Right lung (tissue), 10 donors: ENCODE measurements at places on chromosomes 2 and 18.

GRCh38 chr2:43851011-43851980 is 12.5 kb downstream of the ABCG8 start:
- DNase-seq = no peak

- no peak for DNase-seq
Measured at GRCh38 chr2:217992061-217992460, 10.7 kb downstream of the TNS1 start.

GRCh38 chr18:33282709-33283333 is 157.7 kb downstream of the CCDC178 start:
- DNase-seq = no peak

GRCh38 chr2:69131983-69132675 is 119.2 kb downstream of the ANTXR1 start:
- no peak for DNase-seq

DNA sequence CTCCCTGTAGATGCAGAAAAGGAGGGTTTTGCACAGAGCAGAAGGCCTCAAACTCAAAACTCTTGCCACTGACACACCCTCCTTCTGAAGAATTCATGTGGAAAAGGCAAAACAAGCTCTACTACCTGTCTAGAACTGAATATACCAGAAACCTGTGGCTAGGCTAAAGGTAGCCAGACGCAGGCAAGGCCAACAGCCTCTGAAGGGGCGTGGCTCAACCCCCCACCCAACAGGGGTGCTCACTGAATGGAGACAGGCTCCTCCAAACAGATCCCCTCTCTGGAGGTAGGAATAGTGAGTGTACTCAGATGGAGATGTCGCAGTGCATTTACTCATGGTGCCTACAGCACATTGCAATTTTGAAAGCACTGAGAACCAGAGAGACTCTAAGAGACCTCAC is 3.0 kb upstream of the STK17B start:
- no peak for DNase-seq

GRCh38 chr2:3125761-3126130 is 251.9 kb downstream of the EIPR1 start:
- DNase-seq = no peak

GRCh38 chr2:138853761-138854160 is 73.6 kb upstream of the NXPH2 start:
- no peak for DNase-seq

- DNase-seq = no peak
Measured at GRCh38 chr2:238816291-238816690, 31.6 kb upstream of the TWIST2 start.

DNA sequence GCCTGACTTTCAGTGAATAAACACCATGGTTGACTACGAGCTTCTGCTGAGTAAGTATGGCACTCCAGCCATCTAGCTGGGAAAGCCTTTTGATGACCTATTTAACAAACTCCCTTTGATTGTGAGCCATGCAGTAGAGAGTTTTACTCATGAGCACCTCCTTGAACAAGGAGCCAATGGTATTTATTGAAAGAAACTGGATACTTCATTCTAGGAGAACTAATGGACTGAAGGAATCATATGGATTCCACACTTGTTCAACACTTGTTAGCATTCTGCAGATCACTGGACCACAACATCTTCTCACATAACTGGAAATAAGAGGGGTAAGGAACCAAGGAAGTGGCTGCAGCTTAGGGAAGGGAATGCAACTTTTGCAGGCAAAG is 320.9 kb upstream of the ETAA1 start:
- DNase-seq = no peak

- no peak for DNase-seq
Measured at GRCh38 chr2:173962031-173962430, 3.1 kb downstream of the SP3 start.

DNA sequence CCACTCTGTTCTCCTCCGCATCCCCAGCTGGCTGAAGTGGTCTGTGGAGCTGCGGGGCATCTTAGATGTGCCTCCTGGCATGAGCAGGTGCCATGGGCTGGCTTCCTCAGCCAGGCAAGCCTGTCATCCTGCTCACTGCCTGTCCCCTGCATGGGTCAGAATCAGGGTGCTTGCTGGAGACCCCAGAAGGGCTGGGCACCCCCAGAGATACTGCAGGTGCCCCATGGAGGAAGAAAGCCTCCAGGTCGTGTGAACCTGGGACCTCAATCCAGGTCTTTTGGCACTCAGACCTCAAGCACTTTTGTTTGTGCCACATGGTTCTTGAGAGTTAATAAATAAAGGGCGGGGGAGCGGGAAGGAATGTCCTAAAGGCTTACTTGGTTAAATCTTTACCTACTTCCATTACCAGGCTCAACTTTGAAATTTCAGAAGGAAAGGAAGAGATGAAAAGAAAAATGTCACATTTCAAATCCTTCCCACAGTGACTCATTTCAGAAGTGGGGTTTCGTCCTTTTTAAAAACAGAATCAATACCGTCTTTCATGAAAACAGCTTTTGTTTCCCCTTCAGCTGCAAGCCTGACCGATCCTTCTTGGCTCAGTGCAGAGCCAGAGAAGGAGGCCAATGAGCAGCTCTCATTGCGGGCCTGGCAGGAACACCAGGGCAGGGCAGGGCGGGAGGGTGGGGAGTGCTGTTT is 69.9 kb downstream of the RHOB start:
- DNase-seq = no peak

DNA sequence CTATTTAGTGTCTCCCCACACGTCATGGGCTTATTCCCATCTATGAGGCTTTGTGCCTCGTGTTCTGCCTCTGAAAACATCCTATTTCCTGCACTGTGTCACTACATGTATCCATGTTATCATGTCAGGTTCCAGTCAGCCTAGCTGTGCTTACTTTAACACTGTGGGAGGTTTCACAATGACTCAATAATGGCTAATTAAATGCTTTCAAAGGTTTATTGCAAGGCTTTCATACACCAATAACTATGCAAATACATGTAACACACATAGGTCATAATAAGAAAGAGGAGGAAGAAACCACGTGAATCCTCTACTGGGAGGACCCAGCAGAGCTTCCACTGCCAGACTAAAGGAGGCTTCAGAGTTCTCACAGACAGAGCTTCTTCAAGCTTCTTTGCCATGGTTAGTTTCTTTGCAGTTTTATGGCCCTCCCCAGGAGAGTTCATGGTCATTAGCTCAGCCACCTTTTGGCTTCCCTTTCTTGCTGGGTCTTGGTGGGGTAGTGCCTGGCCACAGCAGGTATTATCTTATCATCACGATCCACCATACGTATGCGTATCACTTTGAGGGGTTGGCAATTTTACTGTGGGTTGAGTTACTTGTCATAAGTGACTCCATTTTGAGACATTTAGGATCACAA is 5.1 kb upstream of the COLEC12 start:
- no peak for DNase-seq

GRCh38 chr2:222160944-222161343 is 137.9 kb downstream of the PAX3 start:
- DNase-seq = no peak

GRCh38 chr2:239711911-239712570 is 311.2 kb upstream of the HDAC4 start:
- DNase-seq = no peak

DNA sequence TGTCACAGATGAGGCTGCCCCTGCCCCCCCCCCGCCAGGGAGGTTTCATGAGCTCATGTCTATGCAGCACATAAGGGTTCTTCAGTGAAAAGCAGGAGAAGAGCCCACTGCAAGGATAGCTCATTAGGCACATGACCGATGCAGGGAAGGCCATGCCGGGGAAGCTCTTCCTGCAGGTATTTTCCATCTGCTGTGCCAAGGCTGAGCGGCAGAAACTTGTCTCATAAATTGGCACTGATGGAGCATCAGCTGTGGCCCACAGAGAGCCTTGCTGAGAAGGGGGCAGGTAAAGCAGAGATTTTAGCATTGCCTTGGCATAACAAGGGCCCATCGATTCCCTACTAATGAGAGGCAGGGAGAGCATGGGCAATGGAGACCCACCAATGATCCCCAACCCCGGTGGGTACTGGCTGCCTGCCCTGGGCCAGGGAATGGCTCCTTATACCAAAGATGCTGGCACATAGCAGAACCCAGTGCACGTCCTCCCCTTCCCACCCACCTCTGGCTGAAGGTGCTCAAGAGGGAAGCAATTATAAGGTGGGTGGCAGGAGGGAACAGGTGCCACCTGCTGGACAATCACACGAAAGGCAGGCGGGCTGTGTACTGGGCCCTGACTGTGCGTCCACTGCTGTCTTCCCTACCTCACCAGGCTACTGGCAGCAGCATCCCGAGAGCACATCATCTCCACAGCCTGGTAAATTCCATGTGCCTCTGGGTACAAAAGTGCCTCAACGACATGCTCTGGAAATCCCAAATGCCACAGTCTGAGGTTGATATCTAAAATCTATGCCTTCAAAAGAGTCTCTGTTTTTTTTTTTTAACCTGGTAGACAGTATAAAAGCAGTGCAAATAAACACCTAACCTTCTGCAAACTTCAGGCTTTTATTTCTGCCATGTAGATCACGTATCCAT is 41.4 kb downstream of the STEAP3 start:
- DNase-seq = no peak

GRCh38 chr2:175834477-175834876 is 167.6 kb downstream of the LNPK start:
- no peak for DNase-seq

GRCh38 chr2:217326238-217327022 is 466.6 kb upstream of the TNP1 start:
- no peak for DNase-seq

DNA sequence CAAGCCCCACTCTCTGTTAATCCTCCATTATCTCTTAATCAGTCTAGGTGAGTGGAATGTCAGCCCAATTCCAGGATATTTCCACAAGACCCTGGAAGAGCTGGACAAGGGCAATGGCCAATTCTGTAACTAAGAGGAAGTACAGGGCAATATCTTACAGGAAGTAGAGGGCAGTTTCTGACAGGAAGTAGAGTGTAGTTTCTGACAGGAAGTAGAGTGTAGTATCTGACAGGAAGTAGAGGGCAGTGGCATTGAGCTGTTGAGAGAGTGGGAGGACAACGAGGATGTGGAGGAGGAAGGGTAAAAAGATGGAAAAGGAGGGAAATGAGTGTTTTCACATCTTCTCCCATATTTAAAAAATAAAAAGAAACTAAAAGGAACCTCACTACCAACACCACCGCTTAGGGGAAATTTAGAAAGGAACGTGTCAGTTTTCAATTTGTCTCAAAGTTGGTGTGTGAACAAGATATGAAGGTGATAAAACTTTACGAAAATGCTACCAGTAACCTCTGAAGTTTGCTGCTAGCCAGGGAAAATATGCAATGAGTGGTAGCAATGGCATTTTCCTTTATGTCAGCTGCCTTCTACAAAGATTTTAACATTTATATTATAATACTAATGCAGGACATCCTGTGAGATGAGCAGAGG is 430.9 kb upstream of the HNRNPA3 start:
- no peak for DNase-seq

- DNase-seq = no peak
Measured at GRCh38 chr2:47568164-47568850, 165.4 kb downstream of the MSH2 start.

- DNase-seq = no peak
Measured at GRCh38 chr2:51108794-51109193, 76.9 kb upstream of the NRXN1 start.

- DNase-seq = no peak
Measured at GRCh38 chr2:177289824-177290628, 25.5 kb upstream of the NFE2L2 start.

GRCh38 chr2:63796366-63796765 is 45.3 kb upstream of the UGP2 start:
- no peak for DNase-seq

- peak; percentile 8 for DNase-seq
Measured at GRCh38 chr2:100640431-100641124, 77.8 kb downstream of the PDCL3 start.

GRCh38 chr2:99776206-99776905 is 286.5 kb upstream of the REV1 start:
- no peak for DNase-seq

GRCh38 chr2:9594366-9595054 is 36.3 kb downstream of the YWHAQ start:
- no peak for DNase-seq

GRCh38 chr2:173963323-173963816 is 1.8 kb downstream of the SP3 start:
- no peak for DNase-seq

- DNase-seq = no peak
Measured at GRCh38 chr2:96550787-96551604, 14.4 kb downstream of the ARID5A start.

GRCh38 chr2:15378148-15378908 is 182.8 kb downstream of the NBAS start:
- DNase-seq = no peak

- DNase-seq = no peak
Measured at GRCh38 chr2:159285433-159285832, 1.1 kb downstream of the WDSUB1 start.

DNA sequence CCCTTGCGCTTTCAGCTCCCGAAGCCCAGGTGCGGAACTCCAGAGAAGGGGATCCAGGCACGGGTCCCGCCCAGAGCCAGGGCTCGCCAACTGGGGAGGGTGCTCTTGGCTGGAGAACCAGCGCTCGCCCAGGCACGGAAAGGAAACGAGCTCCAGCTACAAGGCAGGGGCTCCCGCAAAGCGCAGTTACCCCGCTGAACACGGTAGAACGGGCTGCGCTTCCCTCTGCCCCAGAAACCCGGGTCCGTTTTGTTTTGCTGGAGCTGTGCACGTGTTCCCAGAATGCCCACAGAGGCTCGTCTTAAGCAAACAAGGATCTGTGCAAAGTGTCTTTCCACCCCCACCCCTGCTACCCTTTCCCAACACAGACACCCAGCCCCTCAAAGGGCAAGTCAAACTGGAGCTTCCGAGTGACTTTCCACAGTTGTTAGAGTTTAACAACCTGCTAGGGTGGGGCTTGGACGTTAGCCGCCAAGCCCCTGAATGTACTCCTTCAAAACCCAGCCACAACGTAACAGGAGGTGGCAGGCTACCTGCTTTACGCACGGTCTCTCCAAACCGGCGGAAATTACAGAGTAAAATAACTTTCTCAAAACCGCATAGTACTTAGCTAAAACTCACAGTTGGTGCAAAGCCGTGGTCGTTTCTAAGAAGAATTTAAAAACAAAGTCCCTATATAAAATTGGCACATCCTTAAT is 775 bp downstream of the RNF125 start:
- DNase-seq = peak; percentile 22
